ENCODE measurements at places on chromosomes 7 and 10.

GRCh38 chr7:30975256-30975899 is 11.6 kb downstream of the GHRHR start:
- DNase-seq, result no peak

GRCh38 chr10:110395350-110396283 is 90.9 kb upstream of the SMNDC1 start:
- DNase-seq, result peak; percentile 32

- DNase-seq, result no peak
Measured at GRCh38 chr7:157309988-157310668, 26.7 kb upstream of the DNAJB6 start.

DNA sequence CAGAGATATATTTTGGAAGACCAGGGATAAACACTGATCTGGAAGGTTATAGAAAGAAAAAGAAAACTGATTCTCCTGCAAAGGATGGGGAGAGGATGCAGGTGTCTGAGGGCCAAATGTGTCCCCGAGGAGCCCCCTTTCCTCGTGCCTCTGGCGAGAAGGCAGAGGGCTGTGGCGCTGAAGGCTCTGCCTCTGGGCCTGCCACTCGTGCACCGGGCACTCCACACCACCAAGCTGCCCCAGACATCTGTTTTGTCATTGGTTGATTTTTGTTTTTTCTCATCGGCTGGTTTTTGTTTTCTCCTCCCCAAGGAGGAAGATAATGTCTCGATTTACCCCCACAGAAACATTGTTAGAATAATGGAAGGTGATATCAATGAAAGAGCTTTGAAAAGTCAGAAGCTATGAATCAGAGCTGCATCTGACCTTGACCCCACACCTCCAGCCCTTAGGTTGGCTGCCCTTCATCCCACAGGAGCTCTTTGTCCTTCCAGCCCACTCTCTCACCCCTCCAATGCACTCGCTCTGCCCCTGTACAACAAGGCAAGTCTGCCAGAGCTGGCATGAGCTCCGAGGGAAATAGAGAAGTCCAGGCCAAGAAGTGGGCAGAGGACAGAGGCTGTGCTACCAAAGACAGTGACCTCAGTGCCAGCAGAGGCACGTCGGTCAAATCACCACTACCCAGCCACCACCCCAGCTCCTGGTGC is 124.8 kb downstream of the TCERG1L start:
- DNase-seq, result no peak

DNA sequence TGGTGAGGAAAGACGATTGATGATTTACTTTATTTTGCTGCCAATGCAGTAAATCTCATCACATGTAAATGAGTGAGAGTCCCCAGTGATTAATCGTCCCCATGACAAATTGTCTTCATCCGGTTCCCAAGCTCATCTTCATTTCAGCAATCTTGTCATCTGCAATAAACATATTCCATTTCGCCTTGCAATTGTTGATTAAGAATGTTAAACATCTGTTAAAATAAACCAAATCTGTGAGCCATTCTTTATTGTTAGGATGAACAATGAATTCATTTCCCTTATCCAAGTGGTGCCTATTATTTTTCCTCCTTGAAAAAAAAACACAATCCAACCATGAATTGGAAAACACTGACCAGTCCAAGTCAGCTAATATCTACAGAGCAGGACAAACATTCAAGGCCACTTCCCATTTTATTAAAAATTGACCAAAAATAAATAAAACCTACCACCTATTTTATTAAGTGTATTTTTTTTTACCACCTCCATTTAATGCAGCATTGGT is 36.5 kb downstream of the NPS start:
- no peak for DNase-seq

DNA sequence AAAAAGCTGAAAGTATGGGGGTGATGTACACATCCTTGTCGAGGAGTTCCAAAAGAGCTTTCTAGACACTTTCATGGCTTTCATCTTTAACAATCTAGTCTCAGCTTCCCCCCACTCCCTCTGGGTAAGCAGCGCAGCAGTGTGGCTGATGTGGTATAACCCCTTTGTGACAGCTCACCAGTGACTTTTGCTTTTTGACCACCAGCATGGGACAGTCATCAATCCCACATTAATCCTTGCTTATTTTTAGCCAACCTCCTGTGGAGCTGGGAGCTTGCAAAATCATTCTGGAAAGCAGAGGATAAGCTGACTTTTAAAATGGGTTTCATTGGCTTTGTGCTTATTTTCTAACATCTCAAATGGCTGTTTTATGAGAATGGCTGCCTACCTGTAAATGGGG is 272.7 kb downstream of the HDAC9 start:
- DNase-seq, result no peak

DNA sequence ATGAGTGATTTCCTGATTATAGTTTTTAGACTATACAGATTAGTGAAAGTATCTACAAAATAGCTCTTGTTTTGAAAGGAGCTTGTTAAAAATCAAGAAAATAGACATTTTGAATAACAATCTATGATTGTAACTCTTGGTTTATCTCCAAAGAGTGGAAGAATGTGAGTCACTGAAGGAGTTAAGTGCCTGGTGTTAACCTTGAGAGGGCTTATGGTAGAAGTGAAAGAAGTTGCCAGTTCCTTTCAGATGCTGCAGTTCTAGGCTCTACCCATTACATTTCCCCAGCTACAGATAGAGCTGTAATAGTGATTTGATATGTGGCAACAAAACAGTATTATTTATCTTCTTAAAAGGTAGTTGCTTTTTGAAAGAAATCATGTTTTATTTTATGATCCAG is 12.7 kb downstream of the NRBF2 start:
- no peak for DNase-seq

DNA sequence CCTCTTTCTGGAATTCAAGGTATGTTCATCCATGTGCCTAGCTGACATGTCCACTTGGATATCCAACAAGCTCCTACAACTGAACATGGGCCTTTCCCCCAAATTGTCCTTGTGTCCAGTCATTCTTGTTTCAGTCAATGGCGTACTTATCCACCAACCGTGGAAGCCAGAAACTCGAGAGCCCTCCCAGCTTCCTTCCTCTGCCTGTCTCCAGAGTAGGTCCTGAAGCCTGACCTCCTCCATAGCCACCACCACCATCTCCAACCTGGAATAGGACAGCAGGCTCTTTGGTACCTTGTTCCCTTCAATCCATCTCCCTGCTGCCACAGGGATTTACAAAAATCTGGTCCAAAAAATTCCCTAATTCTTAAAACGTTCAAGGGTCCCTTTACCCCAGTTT is 305.1 kb downstream of the RPS24 start:
- DNase-seq, result no peak

- no peak for DNase-seq
Measured at GRCh38 chr10:86597306-86597705, 57.0 kb upstream of the OPN4 start.

- DNase-seq, result peak; percentile 51
Measured at GRCh38 chr7:154789404-154789803, 213.5 kb downstream of the PAXIP1 start.

DNA sequence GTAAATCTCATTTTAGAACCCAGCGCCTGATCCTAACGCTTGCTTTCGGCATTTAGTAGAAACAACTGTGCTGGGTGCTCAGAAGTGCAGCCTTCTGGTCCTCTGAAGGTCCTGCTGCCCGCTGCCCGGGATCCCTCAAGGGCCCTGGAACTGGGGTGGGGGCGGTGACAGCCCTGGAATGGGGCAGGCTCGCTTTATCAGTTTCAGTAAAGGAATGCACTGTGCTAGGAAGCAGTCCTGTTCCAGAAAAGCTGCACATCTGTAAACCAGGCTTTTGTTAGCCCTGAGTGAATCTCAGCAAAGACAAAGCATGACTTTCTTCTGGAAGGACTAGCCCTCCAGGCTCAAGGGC is 254.6 kb downstream of the TNS3 start:
- DNase-seq, result no peak

GRCh38 chr7:116097365-116098009 is 66.9 kb upstream of the TFEC start:
- DNase-seq, result no peak

GRCh38 chr7:130896051-130896881 is 162.3 kb upstream of the KLF14 start:
- no peak for DNase-seq

GRCh38 chr7:104791080-104791479 is 222.9 kb upstream of the KMT2E start:
- DNase-seq, result no peak

DNA sequence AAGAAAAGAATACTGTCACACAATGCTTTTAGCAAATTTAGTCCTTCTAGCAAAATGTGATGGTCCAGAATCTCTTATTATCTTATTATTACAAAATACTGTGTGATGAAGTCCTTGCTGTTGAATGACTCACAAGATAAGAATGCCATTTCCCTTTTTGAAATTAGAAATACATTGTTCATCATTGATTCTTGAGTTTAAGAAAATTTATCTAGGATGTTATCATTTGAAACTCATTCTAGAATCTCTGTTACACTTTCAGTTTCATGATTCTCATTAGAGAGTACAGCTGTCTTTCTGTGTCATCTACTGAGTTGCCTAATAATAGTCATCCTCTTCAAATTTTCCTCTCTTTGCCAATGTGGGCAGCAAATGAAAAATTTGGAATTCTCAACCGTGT is 9.6 kb downstream of the ZKSCAN5 start:
- no peak for DNase-seq

GRCh38 chr7:94700926-94701554 is 45.1 kb upstream of the SGCE start:
- DNase-seq, result no peak

- no peak for DNase-seq
Measured at GRCh38 chr7:55776196-55776595, 86.4 kb downstream of the SEPTIN14 start.

DNA sequence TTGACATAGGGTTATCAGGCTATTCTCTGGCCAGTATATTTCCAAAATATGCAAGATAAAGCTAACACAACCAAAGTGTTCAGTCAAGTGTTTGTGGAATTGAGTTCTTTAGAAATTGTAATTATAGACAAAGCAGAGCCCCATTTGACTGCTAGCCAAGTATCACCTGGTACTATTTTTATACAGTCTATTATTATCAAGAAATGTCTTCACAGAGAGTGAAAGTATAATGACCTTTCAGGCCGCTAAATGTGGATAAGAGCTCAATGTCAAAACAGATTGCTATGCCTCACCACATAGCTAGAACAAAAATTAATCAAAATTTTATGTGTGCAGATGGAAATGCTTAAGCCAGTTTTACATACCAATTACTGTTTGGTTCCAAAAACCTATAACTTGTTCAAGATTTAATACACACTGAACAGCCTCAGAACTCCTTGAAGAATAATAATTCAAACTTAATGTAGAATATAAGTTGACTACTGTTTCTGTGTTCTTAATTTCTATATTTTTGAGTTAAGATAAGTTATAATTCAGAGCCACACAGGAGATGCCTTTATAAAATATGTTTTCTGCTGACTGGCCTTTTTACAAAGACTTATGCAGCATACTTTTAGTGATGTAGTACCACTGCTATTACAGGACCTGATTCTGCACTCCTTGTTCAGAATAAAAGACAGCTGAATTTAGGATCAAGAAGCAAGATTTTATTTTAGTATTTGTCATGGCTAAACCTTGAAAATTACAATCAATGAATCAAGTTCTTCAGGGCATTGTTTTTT is 31.0 kb downstream of the PRPS1L1 start:
- DNase-seq, result no peak

- no peak for DNase-seq
Measured at GRCh38 chr10:33529234-33529633, 194.8 kb upstream of the NRP1 start.
